ENCODE measurements at places on chromosomes 3 and 15.

- no peak for DNase-seq
These were observed 25.3 kb downstream of the LRIG1 start for GRCh38 chr3:66475386-66476020.

- no peak for DNase-seq
These were observed 699 bp upstream of the SHOX2 start for GRCh38 chr3:158106766-158107471.

GRCh38 chr3:87270908-87271700 lies 5.3 kb downstream of the POU1F1 start:
- DNase-seq, result no peak

DNA sequence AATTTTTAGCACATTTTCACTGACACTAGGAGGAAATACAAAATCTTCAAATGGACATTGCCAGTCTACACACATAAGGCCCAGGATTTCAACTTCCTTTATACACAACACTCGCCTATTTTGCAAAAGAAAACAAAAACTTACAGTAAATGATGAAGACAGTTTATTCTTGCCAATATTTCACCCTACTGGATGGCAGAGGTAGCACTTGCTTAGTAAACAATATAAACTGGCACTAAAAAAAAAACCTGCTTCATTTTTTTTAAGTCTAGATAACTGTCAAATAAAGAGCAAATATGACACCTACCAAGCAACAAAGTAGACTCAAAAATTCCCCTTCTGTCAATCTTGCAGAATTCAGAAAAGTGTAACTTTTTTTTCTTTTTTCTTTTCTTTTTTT lies 204.0 kb downstream of the VPS13C start:
- DNase-seq, result no peak

DNA sequence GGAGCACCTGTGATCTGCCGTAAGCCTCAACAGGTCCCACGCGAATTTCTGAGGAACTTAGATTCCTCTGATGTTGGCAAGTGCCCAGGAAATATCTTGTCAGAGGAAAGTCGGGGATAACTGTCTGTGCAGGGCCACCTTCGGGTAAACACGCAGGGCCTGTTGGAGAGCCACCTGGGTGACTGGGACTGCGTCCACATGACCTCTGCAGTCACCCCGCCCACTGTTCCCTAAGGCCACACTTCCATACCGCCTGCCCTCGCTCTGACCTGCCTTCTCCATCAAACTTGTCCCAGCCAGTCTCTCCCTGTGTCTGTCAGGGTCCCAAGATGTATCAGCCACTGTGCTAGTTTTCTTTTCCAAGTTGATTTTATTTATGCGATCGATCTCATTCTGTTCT lies 28.7 kb downstream of the BFSP2 start:
- DNase-seq, result no peak

Data from activated CD4-positive, alpha-beta T cell treated with anti-CD3 and anti-CD28 coated beads, Interleukin-2, amount 50 U/mL, for 4 hours (primary cell).